ENCODE measurements at places on chromosomes 4 and X. TPM values are rescaled to one million over a fixed set of nuclear protein-coding genes. Genes with fewer than 3 reads are reported as not detected.

Gene ALB
- 7.5 TPM for total RNA-seq

Gene MTMR8
- 2.1 TPM for total RNA-seq

Gene AGTR2
- 3.0 TPM for total RNA-seq

Gene CASP3
- total RNA-seq, result 73.7 TPM

Gene LDOC1
- total RNA-seq, result 1.8 TPM

Gene AREG
- 0.42 TPM for total RNA-seq

Gene MAGEA11
- 0.05 TPM for total RNA-seq

Gene ABLIM2
- total RNA-seq, result 1.0 TPM

Gene OFD1
- total RNA-seq, result 30.3 TPM

Gene AGA
- 26.5 TPM for total RNA-seq

Gene CACNA1F
- 0.61 TPM for total RNA-seq

Gene SPANXA1
- total RNA-seq, result 0.09 TPM

Gene ADH1B
- 0.76 TPM for total RNA-seq

Data from thymus (tissue), 14 donors.